Dermis lymphatic vessel endothelial cell (primary cell): ENCODE measurements at places on chromosomes 2 and 18. TPM values are rescaled to one million over a fixed set of nuclear protein-coding genes. Genes with fewer than 3 reads are reported as not detected.

The KCNS3 gene
- 0.76 and 0.86 TPM in 2 replicates for total RNA-seq

The CCDC138 gene
- total RNA-seq = 4.3 and 5.9 TPM in 2 replicates

The CLEC4F gene
- total RNA-seq = 0.11 and 0.17 TPM in 2 replicates

The IL36A gene
- not detected in 2 replicates for total RNA-seq

The IL1F10 gene
- total RNA-seq = not detected in 2 replicates

The MYOM1 gene
- total RNA-seq = 0.43 and 2.4 TPM in 2 replicates

The ZNF385B gene
- total RNA-seq = not detected in 2 replicates

The TOGARAM2 gene
- total RNA-seq = under 0.01 TPM in 1 of 2 replicates, not detected in the other

The MTHFD2 gene
- total RNA-seq = 24.2 and 24.6 TPM in 2 replicates

The CEP68 gene
- total RNA-seq = 40.6 and 67.7 TPM in 2 replicates

The FKBP1B gene
- total RNA-seq = 8.7 and 10.5 TPM in 2 replicates

The CXXC1 gene
- total RNA-seq = 29.9 and 36.8 TPM in 2 replicates

The RUFY4 gene
- total RNA-seq = not detected in 2 replicates

The FAHD2B gene
- total RNA-seq = 5.4 and 8.6 TPM in 2 replicates
